ENCODE measurements at places on chromosomes 1 and 21. TPM values are rescaled to one million over a fixed set of nuclear protein-coding genes. Genes with fewer than 3 reads are reported as not detected.
A peak's percentile ranks its signal among the peaks of the same experiment; 100 is the strongest.

DNA sequence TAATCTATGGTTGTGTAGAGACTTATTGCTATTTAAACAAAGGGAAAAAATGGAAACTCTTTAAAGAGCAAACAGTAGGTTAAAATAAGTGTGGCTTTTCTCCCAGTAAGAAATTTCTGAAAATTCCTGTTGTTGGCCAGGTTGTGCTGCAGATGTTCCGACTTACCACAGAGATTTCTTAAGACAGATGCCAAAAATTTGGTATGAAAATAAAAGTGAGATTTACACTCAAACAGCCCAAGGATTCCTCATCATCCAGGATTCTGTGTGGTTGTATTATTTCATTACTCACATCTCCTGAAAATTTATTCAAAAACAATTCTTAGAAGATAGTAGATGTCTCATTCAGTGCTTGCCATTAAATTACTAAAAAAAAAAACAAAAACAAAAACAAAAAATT is 296.7 kb upstream of the PTBP2 start:
- DNase-seq: no peak

DNA sequence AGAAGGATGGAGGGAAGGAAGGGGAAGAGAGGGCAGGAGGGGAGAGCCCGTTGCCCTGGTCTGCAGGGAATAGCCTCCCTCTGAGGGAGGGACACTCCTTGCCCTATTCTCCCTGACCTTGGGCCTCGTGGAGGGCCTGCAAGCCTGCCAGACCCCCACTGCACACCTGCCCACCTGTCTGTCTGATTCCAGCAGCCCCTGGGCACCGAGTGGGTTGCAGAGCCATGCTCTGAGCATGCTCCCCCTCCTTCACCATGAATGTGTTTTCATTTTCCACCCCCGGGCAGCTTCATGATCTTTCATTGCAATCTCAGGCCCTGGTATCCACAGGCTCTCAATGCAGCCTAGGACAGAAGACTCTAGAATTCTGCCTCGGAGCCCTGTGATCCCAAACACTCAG is 5.1 kb upstream of the NPHP4 start:
- peak; percentile 29 for DNase-seq

DNA sequence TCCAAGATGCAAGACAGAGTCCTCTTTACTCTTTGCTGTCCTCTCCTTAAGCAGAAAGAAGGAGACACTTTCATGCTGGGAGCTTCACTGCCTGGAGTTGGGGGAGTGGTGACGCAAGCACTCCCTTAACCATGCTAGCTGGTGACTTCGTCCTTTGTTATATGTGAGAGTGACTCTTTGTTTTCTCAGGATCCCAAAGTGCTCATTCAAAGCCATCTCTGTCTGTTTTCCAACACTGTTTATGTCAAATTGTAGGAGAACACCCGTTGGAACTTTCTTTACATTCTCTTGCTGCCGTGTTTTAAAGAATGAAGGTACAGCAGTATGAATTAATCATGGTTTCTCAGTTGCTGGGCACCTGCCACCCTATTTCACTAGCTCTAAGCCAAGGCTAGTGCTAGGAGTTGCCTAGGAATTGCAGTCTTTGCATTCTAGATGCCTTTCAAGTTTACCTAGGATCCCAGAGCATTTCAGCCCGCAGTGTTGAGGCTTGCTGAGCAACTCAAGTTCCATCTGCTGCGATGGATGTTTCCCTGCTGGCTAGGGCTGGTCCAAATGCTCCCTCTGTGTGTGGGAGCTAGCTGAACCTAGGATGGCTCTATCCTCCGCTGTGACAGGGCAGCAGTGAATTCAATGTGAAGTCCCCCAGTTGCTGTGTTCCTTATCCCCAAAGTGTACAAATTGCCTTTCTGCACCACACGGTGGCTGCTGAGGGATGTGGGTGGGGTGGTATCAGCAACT is 82.6 kb upstream of the GPR52 start:
- no peak for DNase-seq

- DNase-seq: no peak
Measured at GRCh38 chr1:204255966-204256365, 42.2 kb upstream of the GOLT1A start.

DNA sequence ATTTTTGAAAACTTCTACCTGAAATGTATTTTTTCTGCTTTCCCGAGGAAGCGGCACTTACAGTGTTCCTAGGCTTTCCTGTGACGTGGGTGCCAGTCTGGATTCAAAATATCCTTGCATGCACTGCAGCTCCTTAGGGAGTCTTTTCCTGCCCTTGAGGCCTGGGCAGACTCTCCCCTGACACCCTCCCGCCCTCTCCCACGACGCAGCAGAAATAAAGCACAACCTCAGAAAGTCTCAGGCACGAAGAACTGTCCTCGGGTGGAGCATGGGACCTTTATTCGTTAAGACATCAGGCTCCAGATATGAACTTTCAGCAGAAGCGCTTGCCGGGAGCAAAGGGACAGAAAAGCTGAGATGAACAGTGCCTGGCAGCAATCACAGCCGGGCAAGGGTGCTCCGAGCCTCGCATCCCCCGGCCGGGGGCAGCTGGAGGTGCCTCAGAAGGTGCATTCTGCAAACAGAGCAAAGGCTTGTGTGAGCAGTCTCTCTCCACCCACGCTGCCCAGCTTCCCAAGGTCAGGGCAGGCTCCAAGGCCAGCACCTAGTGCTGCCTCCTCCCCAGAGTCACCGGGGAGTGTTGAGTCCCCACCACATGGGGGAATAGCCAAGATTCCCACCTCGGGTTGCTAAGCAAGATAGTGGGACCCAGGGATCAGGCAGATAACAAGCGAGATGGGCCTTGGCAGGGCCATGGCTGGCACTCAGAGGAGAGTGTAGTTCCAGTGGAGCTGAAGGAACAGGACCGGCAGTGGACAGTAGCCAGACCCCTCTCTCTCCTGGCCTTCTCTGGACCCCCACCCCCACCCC is 3.2 kb downstream of the TFF3 start:
- peak; percentile 69 for DNase-seq

- DNase-seq: no peak
Measured at GRCh38 chr1:30814292-30814691, 56.7 kb upstream of the LAPTM5 start.

Gene REN
- not detected for total RNA-seq

Gene CD34
- 49.9 TPM for total RNA-seq
